ENCODE measurements at places on chromosomes 4 and X.

GRCh38 chr4:7052923-7053715 is 9.9 kb downstream of the TADA2B start:
- DNase-seq = no peak

DNA sequence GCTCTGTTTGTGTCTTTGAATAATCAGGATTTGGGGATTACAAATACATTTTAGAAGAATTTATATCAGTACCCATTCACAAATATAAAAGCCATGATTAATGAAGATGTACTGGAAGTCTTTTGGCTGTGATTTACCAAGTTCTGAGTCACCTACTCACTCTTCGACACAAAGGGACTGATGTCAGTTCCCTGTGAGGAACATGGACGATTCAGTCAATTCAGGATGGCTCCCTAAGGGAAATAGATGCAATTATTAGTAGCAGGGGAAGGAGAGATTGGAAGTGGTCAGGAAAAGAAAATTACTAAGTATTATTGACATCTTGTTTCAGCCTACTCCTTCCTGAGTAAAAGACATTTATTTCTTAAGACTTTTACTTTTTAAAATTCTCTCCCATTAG is 550.7 kb upstream of the SLIT2 start:
- no peak for DNase-seq

DNA sequence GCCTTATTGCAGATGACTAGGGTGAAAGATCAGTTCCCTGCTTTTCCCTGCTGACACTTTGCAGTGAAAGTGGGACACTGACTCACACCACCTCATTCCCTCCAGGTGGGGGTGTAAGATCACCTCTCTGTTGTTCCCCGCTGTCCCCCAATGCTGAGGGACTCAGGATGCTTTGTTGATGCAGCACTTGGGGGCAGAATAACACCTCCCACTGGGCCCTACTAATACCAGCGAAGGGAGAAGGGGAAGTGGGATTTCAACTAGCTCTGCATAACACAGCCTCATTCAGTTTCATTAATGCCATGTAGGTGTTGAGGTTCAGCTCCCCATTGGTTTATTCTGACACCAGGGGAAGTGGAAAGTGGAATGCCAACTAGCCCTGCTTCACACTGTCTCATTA is 43.6 kb upstream of the IL1RAPL2 start:
- no peak for DNase-seq

GRCh38 chr4:83082777-83083176 is 31.8 kb downstream of the PLAC8 start:
- no peak for DNase-seq

DNA sequence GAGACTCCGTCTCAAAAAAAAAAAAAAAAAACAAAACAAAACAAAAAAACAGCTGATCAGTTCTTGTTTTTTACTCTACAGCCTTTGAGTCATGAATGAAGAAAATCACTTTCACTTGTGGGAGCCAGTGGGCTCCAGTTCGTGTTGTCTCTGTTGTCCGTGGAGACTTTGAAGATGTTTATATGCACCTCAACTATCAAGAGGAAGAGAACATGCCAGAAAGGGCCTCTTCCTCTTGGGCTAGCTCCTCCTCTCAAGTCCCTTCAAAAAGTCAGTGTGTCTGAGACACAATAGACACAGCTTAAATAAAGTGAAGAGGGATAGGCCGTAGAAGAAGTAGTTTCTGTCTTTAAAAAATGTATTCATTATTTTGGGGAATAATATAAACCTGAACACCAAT is 182.7 kb downstream of the KDR start:
- DNase-seq = no peak

GRCh38 chr4:177427192-177427591 is 15.0 kb downstream of the AGA start:
- DNase-seq = no peak

DNA sequence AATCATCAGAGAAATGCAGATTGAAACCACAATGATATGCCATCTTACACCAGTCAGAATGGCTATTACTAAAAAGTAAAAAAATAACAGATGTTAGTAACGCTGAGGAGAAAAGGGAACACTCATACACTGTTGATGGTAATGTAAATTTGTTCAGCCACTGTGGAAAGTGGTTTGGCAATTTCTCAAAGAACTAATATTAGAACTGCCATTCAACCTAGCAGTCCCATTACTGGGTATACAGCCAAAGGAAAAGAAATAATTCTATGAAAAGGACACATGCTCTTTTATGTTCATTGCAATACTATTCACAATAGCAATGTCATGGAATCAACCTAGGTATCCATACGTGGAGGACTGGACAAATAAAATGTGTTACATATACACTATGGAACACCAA is 566.3 kb downstream of the STPG2 start:
- no peak for DNase-seq

- no peak for DNase-seq
Observed at GRCh38 chrX:153333266-153333665, 687 bp upstream of the ZNF275 start.

DNA sequence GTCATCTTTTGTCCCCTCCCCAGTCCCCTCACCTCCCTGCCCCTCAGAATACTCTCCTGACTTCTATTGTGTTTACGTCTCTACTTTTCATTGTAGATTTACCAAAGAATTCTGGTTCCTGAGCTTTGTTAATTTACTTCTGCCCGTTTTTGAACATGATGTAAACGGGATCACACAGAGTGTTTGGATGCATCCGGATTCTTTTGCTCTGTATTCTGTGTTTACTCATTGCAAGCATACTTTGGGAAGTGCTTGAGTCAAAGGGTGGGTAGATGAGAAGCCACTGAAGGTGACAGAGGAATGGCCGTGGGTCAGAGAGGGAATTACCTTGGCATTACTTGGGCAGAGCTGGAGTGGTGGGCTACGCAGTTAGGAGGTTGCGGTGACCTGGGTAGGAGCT is 18.0 kb downstream of the CLCN4 start:
- DNase-seq = no peak

DNA sequence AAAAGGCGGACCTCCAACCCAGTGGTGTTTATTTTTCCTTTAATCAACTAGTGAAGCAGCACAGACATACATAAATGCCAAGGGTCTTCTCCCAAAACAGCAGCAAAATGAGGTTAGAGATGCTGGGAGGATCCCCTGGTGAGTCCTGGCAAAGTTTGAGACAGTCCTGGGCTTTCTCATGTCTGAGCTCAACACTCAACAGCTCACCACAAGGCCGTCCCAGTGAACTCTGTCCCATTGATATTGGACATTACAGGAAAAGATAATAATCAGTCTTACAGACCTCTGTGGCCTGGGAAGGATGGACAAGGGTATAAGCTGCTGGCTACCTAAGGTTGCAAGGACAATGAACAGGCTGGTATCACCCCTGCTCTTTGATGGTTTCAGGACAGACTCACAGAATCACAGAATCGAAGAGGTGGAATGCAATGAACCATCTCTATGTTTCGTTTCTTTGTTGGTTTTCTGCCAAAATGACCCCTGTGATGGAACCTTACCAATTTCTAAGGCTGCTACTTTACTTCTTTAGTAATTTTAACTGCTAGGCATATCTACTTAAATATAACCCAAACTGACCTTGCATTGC is 551.8 kb downstream of the RAB28 start:
- no peak for DNase-seq

DNA sequence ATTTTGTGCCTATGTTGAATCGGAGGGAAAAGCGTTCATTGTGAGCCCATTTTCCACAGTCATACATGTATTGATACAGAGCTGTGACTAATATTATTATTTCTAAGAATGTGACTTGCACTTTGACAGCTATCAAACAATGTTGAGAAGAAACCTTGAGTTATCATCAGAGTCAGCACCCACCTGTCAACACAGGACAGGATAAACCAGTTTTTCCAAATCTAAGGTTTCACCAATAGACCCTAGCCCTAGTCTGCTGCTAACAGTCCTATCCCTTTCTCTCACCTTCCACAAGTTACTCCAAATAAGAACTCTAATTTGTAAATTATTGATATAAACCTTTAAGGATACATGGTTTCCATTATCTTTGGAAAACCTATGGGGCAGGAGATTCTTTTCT is 47.7 kb upstream of the DHX15 start:
- no peak for DNase-seq

GRCh38 chr4:23388255-23388654 is 501.6 kb downstream of the PPARGC1A start:
- no peak for DNase-seq

GRCh38 chr4:15601862-15602261 is 53.3 kb downstream of the FBXL5 start:
- DNase-seq = no peak

DNA sequence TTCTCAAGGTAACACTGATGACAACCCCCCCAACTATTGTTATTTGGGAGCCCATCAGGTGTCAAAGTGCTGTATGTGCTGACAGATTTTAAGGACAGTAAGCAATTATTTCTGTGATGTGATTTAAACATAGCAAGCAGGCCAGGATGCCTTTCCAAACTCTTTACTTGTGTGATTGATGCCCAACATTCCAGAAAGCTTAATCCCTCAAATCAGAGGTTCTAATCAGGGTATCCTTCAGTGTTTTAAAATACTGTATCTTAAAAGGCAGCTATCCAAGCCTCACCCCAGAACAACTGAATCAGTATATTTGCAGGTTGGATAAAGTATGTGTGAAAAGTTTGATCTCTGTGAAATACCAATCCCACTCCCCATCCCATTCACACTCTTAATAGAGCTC is 119.7 kb downstream of the GASK1B start:
- DNase-seq = no peak

- DNase-seq = no peak
Observed at GRCh38 chrX:9953396-9953795, 13.8 kb upstream of the CLDN34 start.

DNA sequence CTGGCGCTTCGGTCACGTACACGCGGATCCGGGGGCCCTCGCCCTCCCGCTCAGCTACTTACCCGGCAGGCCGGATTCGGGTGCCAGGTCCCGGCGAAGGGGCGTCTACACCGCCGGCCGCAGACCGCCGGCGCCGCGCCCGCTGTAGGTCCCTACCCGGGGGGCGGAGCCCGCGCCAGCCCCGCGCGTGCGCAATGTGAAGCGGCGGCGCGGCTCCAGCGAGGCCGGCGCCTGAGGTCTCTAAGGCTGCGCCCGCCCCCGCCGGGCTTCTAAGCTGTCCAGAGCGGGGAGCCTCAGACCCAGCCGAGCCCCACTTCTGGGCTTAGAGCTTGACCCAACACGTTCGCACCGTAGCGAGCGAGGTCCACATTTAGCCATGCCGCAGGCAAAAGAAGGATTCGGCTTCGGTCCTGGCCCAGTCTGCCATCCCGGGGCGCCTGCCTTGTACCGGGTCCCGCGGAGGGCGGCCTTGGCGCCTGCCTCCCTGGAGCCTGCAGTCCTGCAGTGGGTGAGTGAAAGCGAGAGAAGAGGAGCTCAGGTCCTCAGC is at the start of gene ZNF518B:
ZNF518B (minus strand) TSS at position 172 of the 547 bp plus-strand sequence. CDS start 11,098 bp downstream, outside the sequence.
- no peak for DNase-seq

DNA sequence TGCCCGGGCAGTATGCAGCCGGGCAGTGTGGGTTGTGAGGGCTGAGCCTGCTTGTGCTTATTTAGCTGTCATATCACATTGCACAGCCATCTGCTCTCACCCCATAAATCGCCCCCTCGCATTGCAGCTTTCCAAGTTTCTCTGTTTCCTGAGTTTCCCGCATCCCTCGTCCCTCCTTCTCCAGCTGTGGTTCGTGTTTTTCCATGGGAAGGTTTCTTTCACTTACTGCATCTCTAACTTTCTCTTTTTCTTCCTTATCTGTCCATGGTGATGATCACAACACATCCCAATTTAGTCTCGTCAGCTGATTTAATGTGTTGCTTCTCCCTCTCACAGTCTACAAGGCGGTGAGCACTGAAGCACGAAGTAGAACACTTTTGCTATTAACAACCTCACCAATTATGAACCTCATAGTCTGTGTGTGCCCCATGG is 118.1 kb downstream of the ENPP6 start:
- no peak for DNase-seq

DNA sequence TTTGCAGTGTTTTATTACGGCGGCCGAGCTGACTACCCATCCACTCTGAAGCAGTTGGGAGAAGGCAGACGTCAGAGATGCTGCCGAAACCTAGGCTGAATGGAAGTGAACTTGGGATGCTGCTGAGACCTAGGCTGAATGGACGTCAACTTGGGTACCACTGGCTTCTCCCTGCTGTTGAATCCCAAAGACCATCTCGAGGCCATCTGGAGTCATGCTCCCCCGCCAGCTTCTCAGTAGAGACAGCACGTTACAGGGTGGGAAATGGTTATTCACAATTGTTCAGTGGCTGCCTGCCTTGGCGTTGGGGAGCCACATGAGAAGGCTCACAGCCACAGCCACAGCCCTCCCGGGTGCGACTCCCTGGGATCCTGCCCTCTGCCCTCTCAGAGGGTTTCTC is 40.9 kb downstream of the P2RY8 start:
- DNase-seq = no peak

GRCh38 chrX:95974890-95975289 is 709.8 kb upstream of the DIAPH2 start:
- no peak for DNase-seq

- DNase-seq = no peak
Observed at GRCh38 chr4:107888237-107888636, 43.1 kb upstream of the CYP2U1 start.

DNA sequence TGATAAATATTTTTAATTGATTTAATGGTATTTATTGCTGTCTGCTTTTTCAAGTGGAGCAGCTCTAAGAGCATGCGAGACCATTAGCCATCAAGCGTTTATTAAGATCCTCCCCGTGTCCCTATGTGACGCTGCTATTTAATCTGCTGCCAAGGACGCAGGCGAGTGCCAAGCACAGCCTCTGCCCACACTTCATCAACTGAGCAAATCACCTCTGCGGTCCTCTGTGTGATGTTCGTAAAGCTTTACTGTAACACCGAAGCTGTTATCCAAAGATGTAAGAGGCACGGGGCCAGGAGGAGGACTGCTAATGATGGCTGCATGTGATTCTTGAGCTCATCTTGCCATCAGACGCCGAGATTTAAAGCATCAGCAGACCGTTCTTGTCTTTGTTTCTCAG is 79.5 kb downstream of the STOX2 start:
- no peak for DNase-seq

- no peak for DNase-seq
Observed at GRCh38 chr4:42344749-42345148, 52.5 kb upstream of the SHISA3 start.

- DNase-seq = no peak
Observed at GRCh38 chr4:157048248-157048647, 27.7 kb upstream of the GLRB start.

GRCh38 chr4:52235552-52236201 is 184.6 kb downstream of the SPATA18 start:
- DNase-seq = no peak

DNA sequence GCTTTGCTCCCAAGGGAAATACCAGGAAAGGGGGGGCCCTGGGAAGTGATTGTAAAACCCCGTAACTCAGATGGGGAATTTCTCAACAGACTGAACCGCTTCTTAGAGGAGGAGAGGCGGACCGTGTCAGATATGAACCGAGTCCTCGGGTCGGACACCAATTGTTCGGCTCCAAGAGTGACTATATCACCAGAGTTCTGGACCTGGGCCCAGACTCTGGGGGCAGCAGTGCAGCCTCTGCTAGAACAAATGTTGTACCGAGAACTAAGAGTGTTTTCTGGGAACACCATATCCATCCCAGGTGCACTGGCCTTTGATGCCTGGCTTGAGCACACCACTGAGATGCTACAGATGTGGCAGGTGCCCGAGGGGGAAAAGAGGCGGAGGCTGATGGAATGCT is 1.0 kb downstream of the PNMA3 start:
- no peak for DNase-seq

- no peak for DNase-seq
Observed at GRCh38 chrX:65194547-65194946, 218.3 kb upstream of the ZC4H2 start.

- no peak for DNase-seq
Observed at GRCh38 chr4:74402692-74403456, 37.9 kb downstream of the EREG start.

- no peak for DNase-seq
Observed at GRCh38 chrX:72715546-72715945, 1.4 kb upstream of the PHKA1 start.

- no peak for DNase-seq
Observed at GRCh38 chrX:112819008-112819640, 21.5 kb downstream of the AMOT start.

Data from NCI-H2081 treated with DMSO at 0.1 percent for 48 hours (cell line).